Glomerular endothelial cell (primary cell): ENCODE measurements at places on chromosomes 6 and 20.
A peak's percentile ranks its signal among the peaks of the same experiment; 100 is the strongest.

GRCh38 chr6:1766654-1767053, 156.9 kb downstream of the FOXC1 start:
- DNase-seq, result no peak

DNA sequence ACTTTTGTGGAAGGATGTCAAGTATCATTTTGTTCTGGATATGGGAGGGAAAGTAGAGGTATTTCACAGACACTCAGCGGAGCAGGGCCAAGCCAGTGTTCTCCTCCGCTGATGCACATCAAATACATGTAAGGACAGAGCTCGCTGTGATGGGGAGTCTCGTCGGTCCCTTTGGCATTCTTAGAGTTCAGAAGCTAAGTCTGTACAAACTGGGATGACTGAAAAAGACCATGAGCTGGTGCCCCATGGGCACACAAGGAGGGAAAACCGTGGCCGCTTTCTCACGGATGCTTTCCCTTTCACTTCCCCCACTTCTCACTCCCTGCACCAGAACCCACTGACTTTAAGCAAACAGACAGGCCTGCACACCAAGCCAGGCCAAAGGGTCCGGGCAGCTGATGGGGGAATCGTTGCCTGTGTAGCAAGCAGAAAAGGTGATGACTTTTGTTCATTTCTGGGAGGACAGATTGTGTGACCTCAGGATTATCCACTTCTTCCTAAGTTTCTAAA, 27.7 kb upstream of the MPC1 start:
- no peak for DNase-seq

DNA sequence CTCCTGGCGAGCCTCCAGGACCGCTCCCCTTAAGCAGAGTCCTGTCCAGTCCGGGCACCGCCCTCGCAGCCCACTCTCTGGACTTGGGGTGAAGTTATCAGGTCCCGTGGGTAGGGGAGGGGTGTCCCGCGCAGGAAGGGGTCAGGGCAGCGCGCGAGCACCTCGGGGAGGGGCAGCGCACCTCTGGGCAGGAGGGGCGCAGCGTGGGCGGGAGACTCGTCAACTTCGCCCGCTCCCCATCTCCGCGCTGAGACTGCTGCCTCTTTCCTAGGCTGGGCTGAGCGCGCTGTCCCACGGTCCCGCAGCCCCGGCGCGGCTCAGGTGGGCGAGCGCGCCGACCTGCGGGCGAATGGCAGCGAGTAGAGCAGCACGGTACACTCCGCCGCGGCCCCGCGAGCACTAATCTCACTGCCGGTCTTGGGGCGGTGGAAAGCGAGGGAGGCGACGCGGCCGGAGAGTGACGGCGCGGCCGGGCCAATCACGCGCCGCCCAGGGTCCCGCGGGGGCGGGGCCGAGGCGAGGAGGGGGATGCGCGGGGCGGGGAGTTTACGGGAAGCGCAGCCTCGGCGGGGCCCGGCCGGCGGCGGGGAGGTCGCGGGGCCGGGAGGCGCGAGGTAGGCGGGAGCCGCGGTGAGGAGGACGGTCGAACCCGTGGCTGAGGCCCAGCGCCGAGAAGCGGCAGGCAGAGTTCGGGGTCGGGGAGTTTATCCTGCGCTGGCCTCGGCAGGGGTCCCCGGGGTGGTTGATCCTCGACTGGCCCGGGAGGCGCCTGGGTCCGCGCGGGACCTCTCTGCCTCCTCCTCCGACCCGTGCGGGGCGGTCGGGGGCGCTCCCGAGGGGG, at the start of gene MAN1A1:
TSS of gene MAN1A1 (minus strand) at position 401 of the 841 bp plus-strand sequence. CDS start 696 bp downstream, outside the sequence.
- DNase-seq, result no peak

GRCh38 chr20:32638848-32639247, 34.9 kb downstream of the C20orf203 start:
- DNase-seq, result no peak

GRCh38 chr20:15976047-15976736, 597.1 kb downstream of the KIF16B start:
- DNase-seq, result no peak

DNA sequence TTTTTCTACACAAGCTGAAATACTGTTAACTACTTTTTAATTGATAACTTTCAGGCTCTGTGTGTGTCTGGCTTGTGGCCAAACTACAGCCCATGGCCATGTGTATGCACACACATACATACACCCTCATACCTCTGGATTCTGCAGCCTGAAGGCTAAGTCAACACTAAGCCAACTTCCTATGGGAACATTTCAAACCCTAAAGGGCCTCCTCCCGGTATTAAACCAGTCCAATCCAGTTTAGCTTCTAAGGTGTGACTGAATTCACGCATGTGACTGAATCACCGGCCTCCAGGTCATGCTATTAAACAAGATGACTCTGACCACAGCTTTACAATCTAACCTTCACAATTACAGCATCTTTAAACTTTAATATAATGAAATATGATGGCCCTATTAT, 20.7 kb upstream of the DST start:
- no peak for DNase-seq

GRCh38 chr6:149939356-149939648, 2.5 kb upstream of the ULBP2 start:
- DNase-seq, result no peak

DNA sequence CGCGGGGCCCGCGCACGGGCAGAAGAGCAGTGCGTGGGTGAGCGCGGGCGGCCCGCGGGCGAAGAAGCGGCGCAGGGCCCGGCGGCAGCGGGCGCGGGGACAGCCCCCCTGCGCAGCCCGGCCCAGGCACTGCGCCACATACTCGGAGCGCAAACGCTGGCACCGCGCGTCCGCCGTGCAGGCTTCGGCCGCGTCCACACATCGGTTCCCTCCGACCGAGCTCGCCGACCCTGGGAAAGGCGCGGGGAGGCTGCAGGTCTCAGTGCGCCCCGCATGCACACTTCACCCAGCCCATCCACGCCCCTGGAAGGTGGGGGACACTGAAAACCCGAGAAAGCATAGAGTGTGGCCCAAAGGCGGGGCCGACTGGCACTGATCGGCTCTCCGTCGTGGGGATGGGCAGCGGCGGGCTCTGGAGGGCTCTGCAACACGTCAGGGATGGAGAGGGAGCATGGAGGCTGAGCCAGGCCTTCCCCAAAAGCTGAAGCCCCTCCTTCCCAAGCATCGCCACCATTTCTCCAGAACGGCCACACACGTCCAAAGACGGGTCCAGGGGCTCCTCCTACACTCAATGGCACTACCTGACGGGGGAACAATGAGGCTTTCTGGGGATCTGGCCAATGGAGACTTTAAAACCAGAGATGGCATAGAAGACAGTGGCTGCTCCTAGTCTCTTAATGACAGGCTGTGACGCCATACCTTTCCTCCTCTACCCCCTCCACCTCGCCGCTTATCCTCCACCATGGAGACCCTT, 2.0 kb downstream of the GFRA4 start:
- DNase-seq, result no peak

DNA sequence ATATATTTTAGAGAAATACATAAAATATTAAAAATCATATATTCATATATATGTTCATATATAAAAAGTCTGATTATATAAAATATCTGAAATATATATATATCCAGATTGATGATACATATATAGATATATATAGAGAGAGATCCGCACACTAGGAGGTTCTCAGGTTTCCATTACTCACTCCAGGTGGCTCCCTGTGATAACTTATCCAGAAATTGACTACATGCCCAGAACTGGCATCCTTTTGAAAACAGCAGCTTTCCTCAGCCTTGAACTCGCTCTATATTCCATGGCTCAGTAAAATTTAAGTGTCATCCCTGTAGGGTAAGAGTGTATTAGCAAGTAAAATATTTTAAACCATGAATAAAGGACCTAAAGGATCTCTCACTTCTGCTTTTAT, 206.8 kb downstream of the TINAG start:
- DNase-seq, result no peak

DNA sequence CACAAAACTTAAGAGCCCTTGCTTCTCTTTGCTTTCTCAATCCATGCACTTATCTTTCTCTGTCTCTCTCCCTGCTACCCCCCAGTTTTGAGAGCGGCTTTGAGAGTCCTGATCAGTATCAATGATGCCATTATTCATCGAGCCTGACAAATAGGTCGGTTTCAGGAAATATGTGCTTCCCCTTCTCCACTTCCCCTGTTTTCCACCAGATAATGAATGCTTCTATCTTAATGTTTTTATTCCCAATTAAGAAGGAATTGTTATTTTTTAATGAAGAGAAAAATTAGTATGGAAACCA, 117.7 kb downstream of the KIF13A start:
- no peak for DNase-seq

GRCh38 chr20:63940071-63940471, 16.1 kb downstream of the UCKL1 start:
- DNase-seq, result no peak

DNA sequence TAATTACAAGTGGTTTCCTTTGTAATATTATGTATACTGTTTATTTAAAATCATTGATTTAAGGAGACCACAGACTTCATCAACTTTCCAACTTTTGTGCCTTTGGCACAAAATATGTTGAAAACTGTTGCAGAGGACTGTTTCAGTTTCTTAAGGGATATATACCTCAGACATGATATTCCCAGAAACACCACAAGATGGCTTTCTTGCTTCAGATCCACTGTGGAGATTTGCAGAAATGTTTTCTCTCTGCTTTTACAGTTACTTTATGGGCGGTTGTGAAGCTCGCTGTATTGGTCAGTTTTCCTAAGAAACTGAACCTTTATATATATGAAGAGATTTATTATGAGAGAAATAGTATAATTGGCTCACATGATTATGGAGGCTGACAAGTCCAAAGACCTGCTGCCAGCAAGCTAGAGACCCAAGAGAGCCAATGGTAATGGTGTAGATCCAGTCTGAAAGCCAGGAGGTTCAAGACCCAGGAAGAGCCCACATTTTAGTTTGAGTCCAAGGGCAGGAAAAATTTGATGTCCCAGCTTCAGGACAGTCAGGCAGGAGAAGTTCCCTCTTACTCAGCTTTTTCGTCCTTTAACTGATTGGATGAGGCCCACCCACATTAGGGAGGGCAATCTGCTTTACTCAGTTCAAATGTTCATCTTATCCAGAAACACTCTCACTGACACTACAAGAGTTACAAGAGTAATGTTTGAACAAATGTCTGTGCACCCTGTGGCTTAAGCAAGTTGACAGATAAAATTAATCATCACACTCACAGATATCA, 12.8 kb downstream of the ME1 start:
- peak; percentile 50 for DNase-seq
